Fibroblast of skin of left biceps (primary cell): ENCODE measurements at places on chromosomes 3 and 15.

DNA sequence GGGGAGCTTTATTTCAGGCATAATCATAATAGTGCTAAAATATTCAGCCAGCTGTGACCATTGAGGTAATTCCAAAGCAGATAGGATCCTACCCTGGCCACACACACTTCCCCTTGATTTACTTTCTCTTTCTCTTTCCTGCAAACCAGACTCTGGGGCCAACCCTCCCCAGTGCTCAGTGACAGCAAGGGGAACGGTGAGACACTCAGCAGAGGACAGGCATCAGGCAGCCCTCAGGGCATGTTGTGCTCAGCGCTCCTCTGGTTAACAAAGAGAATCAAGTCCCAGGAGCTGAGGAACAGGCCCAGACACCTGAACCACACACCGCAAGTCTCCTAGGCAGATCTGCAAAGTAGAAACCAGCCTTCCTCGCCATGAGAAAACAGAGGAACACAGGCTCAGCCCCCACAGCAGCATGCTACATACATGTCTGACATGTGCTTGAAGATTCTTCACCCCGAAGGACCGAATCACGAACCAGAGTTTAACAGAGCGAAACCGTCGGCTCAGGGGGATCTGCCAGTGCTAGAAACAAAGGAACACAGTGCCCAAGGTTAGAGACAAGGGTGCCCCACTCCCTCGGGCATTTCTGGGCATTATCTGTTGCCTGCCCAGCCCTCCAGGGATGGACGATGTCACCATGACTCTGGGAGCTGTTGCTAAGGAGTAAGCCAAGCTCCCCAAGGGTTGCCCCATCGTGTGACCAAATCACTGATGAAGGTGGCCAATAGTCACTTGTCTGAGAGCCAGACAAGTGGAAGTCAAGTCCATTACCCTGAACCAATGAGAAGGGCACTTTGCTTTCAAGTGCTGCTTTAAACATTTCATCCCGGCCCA is 17.5 kb downstream of the HDC start:
- DNase-seq, result no peak

GRCh38 chr15:84982301-84982920 is 755 bp downstream of the PDE8A start:
- DNase-seq, result no peak

- no peak for DNase-seq
Measured at GRCh38 chr15:40957581-40958051, 4.3 kb downstream of the CHAC1 start.

DNA sequence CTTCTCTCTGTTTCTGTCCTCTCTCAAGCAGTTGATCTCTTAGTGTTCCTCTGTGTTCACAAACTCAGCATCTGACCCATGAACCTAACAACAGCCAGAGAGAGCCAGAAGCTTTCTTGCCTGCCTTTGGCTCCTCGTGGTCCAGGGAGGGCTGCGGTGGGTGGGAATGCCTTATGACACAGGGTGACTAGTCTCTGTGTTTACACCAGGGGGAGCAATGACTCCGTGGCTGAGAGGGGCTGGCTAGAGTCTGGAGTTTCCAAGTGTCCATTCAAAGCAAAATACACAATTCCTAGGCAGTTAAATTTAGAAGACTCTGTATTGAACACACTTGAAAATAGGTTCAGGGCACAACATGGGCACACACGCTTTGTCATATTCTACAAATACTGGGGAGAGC is 370.0 kb upstream of the FRG2C start:
- DNase-seq, result no peak

GRCh38 chr3:61343543-61343942 is 92.3 kb upstream of the FHIT start:
- DNase-seq, result no peak

DNA sequence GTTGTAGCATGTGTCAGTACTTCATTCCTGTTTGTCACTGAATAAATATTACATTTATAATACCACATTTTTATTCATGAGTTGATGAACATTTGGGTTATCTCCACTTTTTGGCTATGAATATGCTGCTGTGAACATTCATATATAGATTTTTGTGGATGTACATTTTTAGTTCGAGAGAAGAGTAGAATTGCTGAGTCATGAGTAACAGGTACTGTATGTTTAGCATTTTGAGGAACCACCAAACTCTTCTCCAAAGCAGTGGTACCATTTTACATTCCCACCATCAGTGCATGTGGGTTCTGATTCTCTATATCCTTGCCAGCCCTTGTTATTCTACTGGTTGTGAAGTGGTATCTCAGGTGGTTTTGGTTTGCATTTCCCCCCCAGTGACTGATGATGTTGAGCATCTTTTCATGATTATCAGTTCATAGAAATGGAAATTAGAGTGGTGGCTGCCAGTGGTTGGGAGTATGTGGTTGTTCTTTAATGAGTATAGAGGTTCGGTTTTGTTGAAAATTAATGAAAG is 59.6 kb downstream of the CCDC66 start:
- DNase-seq, result no peak

DNA sequence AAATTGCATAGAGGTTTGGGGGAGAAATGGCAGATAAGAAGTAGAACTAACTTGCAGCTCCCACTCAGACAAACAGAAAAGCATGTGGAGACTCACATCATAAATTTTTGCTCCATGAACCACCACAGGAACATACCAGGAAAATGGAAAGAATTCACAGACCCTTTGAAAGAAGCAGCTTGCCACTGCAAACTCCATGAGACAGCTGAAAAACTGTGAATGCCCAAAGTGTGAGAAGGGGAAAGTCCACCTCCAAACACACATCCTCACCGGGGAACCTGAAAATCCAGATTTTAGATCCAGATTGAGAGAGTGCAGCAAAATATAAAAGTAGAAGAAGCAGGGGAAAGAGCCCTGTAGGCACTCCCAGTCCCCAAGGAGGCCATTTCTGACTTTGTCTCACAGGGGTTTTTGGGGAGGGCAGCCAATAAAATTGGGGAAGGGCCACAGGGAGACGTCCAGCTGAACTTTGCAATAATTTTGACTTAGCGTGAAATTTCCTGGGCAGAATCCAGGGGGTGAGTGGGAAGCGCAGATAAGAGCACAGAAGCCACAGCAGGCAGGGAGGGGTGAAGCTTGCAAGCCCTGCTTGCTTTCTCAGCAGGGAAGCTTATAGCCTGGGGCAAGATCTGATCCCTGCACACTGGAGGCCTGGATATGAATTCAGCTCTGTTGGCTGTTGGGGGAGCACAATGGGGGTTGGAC is 183.4 kb upstream of the UBE2E2 start:
- no peak for DNase-seq

- no peak for DNase-seq
Measured at GRCh38 chr3:187212705-187213104, 15.4 kb downstream of the RTP1 start.

DNA sequence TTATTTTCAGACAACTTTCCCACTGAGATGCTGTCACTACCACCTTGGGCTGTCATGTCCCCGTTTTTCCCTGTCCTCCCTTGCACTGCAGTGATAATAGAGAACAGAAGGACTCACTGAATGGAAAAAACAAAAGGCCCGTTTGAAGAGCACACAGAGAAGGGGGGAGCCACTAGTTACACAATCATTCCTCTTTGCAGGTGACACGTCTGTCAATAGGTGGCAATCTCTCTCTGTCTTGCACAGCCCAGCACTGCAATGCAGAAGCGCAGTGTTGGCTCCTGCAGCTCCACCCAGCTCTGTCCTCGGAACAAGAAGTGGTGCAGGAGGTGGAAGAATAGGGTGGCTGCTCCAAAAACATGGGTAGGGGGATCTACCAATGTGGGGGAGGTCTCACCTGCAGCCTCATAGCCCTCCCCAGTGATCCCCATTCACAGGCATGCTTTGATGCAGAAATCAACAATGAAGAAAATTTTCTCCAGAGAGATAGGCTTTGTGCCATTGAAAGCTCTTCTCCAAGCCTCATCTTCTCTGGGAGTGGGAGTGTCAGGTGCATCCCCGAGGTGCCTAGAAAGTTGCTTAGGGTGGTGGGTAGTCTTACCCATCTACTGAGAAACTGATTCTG is 31.8 kb downstream of the FSTL1 start:
- DNase-seq, result no peak

GRCh38 chr3:153956613-153957012 is 164.6 kb upstream of the ARHGEF26 start:
- no peak for DNase-seq

DNA sequence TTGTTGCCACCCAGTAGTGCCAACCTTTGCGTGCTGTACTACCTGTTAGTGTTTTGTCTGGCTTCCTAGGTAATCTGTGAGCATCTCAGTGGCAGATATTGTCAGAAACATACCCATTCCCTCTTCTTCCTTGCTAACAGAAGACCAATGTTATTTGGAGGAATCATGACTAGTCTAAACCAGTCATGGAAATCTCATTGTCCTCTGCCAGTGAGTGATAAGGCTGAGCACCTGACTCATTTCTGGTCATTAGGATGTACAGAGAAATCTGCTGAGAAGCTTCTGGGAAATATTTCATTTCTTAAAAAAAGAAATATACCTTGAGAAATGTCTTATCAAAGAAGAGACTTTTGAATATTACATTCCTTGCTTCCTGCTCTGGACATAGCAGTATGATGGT is 70.1 kb upstream of the CDV3 start:
- no peak for DNase-seq

DNA sequence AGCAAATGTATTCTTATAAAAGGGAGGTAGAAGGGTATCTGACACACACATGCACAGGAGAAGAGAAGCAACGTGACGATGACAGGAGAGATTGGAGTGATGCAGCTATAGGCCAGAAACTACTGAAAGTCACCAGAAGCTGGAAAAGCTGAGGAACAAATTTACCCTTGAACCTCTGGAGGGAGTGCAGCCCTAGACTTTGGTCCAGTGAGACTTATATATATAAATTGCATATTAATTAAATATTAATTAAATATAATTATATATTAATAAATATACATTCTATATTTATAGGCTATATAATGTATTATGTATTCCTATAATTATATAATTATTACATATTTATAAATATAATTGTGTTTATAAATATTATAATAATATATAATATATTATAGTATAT is 96.5 kb upstream of the LMCD1 start:
- DNase-seq, result no peak
